Ascending aorta (tissue), 2 donors: ENCODE measurements at places on chromosomes 3 and 15. TPM values are rescaled to one million over a fixed set of nuclear protein-coding genes. Genes with fewer than 3 reads are reported as not detected.

The SSR3 gene
- 155 TPM for total RNA-seq

The CALML4 gene
- 0.85 TPM for total RNA-seq

The GOLGA8S gene
- not detected for total RNA-seq

The CSPG5 gene
- total RNA-seq = 1.7 TPM

The SLC12A6 gene
- total RNA-seq = 65.8 TPM

The SAXO2 gene
- total RNA-seq = not detected

The IQGAP1 gene
- total RNA-seq = 99.1 TPM

The GRK7 gene
- not detected for total RNA-seq

The SLC25A20 gene
- 14.4 TPM for total RNA-seq

The NRROS gene
- 22.6 TPM for total RNA-seq

The HACD3 gene
- total RNA-seq = 46.2 TPM

The ADGRG7 gene
- not detected for total RNA-seq

The RASL12 gene
- total RNA-seq = 187 TPM

The KCNMB3 gene
- total RNA-seq = 16.5 TPM

The DNASE1L3 gene
- 10.0 TPM for total RNA-seq

The LMCD1 gene
- 634 TPM for total RNA-seq

The LMAN1L gene
- total RNA-seq = not detected

The A4GNT gene
- total RNA-seq = not detected

The TUSC2 gene
- total RNA-seq = 25.4 TPM

The FBXW12 gene
- not detected for total RNA-seq

The SLC24A5 gene
- total RNA-seq = not detected
